Activated CD4-positive, alpha-beta T cell treated with anti-CD3 and anti-CD28 coated beads for 1 hour (primary cell): ENCODE measurements at places on chromosomes 12 and 14.
A peak's percentile ranks its signal among the peaks of the same experiment; 100 is the strongest.

GRCh38 chr12:50039151-50039835, 14.0 kb upstream of the RACGAP1 start:
- DNase-seq = peak; percentile 72

DNA sequence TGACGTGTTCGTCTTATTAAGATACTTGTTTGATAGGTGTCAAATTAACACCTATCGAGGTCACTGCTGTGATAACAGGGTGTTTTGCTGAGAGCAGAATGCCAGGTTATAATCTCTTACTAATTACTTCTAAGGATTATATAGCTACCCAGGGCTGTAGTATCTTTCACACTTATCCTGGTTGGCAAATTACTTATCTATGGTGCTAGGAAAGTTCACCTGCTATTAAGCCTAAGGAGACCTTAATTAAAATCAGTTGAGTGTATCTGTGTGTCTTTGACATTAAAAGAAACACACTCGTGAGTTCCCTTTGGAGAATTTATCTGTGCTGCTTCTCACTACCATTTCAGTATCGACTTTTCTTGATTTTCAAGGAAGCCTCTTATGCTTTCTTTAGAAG, 301.6 kb upstream of the SLC16A7 start:
- DNase-seq = no peak

- no peak for DNase-seq
Measured at GRCh38 chr14:32817780-32818179, 120.9 kb upstream of the NPAS3 start.

- DNase-seq = no peak
Measured at GRCh38 chr12:124094733-124095132, 121.7 kb downstream of the ZNF664 start.

DNA sequence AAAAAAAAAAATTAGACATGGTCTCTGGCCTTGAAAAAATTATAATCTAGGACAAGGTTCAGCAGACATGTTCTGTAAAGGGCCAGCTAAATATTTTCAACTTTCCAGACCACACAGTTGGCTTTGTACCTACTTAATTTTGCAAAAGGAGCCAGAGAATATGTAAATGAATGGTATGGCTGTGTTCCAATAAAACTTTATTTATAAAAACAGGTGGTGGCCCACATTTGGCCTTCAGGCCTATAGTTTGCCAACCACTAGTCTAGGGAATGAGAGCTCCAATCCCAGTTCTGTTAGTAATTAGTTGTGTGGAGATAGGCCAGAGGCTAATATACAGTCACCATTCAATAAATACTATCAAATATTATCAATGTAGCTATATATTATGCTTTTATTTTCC, 29.3 kb upstream of the PWP1 start:
- no peak for DNase-seq

GRCh38 chr14:49240383-49240782, 345.8 kb downstream of the RPS29 start:
- no peak for DNase-seq

DNA sequence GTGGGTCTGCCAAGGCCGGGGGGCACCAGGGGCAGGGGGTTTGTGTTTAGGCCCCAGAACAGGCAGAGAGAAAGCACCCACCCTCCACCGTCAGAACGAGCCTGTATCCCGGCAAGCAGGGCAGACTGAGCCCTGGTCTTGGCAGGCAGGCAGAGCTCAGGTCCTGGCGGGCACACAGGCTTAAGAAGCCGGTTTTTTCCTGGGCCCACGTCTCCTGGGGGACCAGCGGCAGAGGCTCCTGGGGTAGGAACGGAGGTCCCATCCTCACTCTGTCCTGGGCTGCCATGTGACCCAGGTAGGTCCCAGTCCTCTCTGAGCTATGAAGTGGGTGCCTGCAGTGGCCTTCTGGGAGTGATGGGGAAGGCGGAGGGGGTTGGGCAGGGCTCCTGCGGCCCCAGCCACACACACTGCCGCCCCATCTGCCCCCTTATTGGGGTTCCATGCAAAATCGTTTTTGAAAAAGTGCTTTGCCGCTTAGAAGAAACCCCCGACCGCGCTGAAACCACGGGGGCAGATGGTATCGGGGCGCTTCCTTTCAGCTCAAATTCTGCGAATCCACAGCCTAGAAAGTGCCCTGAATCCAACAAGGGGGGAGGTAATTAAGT, 24.2 kb downstream of the SH2B3 start:
- no peak for DNase-seq

DNA sequence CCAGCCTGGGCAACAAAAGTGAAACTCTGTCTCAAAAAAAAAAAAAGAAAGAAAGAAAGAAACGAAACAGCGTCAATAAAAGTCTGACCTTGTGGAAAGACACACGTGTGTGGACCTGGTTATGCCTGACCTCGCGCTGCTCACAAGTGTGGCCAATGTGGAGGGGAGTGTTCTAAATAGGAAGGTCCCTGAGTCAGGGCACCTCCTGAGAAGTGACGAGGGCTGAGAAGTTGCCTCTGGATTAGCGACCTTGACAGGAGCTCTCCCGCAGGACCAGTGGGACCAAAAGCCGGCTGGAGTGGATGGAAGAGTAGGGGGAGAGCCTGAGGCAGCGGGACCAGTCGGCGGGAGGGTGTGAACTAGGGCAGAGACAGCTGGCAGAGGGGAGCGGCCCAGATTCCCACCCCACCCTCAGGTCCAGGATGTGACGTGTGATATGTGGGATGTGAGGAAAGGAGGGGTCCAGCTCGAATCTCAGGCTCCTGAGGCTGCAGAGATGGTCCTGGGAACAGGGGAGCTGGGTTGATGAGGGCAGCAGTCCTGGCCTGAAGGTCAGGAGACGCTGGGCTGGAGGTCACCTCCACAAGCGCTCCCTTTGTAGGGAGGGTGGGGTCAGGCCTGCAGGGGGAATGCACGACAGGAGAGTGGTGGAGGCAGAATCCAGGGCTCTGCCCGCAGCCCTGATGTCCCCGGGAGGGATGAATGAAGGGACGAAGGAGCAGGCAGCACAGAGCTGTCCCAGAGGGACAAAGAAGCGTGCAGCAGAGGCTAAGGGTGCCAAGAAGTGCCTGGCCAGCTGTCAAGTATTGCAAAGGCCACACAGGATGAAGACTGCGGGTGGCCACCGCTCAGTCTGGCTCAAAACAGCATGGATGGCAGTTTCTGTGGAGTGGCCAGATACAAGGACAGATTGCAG, 24.8 kb upstream of the GPR68 start:
- DNase-seq = no peak

GRCh38 chr12:80761838-80762237, 45.1 kb downstream of the MYF5 start:
- no peak for DNase-seq

GRCh38 chr12:119589097-119589496, 4.5 kb upstream of the TMEM233 start:
- no peak for DNase-seq
